ENCODE measurements at places on chromosomes 2 and 18. TPM values are rescaled to one million over a fixed set of nuclear protein-coding genes. Genes with fewer than 3 reads are reported as not detected.

Gene LDLRAD4
- total RNA-seq: 62.2 TPM

Gene HAAO
- total RNA-seq: 9.8 TPM

DNA sequence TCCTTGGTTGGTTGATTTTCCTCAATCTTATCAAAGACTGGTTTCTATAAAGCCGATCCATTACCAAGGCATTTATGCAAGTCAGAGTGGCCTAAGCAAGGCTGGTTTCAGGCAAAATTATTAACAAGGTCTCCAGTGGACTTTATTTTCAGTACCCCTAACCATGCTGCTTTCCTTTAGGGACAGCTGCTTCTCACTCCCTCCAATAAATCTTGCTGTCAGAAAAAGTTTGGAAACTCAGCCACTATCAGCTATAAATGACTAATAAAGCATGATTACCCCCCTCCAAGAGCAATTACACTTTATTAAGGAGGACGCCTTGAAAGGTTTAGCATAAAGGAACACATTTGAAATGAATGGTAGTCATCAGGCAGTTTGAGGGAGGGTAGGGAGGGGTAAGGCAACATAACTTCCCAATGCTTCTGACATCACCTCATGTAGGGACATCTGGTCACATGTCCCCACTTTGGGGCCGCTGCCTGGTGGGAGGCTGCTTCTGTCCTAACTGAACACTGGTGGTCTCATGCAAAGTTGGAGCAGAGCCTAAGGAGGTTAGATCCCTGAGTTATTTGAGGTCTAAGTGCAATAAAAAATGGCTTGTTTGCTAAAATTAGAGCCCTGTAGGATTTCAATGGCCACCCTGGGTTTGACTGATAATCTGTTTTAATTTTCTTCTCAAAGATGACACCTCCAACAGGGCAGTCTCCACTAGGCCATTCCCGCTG, 58.0 kb upstream of the TMEM178A start:
- no peak for DNase-seq

GRCh38 chr2:72983500-72984161, 66.3 kb downstream of the EMX1 start:
- DNase-seq: peak; percentile 71

Gene MC2R
- total RNA-seq: not detected

- DNase-seq: no peak
Observed at GRCh38 chr2:138059487-138060300, 95.4 kb downstream of the HNMT start.

Gene SLC4A5
- 2.4 TPM for total RNA-seq

DNA sequence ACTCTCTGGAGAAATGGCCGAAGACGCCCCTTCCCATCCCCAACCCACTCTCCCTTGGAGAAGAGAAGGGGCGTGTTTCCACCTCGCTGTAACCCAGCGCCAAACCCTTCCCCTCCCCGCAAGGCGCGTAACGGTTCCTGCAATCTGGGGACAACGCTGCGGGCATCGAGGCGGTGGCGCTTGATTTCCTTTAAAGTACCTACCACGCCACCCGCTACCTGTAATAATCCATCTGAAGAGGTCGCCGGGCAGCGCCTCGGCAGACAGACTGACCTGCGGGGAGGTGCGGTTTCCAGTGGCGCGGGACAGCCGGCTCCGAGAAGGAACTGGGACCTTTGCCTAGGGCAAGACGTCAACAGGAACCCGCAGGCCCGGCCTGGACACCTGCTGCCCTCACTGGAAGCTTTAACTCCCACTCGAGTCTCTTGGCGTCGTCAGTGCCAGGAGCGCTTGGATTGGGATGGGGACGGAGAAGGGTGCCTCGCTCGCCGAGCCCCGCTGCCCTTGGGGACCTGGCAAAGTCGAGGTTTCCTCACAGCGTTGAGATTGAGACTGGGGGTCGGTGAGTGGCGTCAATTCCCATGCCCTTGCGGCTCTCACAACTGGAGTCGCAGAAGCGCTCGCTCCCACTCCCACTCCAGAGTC, at the start of gene CYP1B1:
Gene CYP1B1 (minus strand): TSS at position 645 of the 645 bp plus-strand sequence. CDS start 763 bp downstream, outside the sequence.
- peak; percentile 80 for DNase-seq

DNA sequence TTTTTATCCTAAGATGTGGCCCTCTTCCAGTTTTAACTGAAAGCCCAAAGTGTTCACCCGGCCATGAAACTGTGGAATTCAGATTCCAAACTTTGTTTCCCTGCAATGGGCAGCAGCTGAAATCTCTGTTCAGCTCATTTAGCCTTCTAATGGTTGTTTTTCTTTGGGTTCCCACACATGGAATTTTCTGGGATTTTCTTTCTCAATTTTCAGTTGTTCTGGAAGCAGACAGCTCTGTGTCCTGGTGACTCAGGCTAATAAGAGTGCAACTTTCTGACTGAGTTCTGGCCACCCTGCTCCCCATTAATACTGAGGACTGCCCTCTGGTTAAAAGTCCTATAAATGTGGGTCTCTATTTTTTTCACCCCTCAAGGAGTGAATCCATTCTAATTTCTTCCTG, 78.5 kb downstream of the PMS1 start:
- no peak for DNase-seq

Gene ANKRD62
- not detected for total RNA-seq

Gene KIF1A
- total RNA-seq: 0.55 TPM

- DNase-seq: no peak
Observed at GRCh38 chr2:69090820-69091219, 77.8 kb downstream of the ANTXR1 start.

- DNase-seq: no peak
Observed at GRCh38 chr2:200852605-200853004, 11.9 kb downstream of the CLK1 start.

- no peak for DNase-seq
Observed at GRCh38 chr18:76982038-76982437, 150.5 kb downstream of the MBP start.

DNA sequence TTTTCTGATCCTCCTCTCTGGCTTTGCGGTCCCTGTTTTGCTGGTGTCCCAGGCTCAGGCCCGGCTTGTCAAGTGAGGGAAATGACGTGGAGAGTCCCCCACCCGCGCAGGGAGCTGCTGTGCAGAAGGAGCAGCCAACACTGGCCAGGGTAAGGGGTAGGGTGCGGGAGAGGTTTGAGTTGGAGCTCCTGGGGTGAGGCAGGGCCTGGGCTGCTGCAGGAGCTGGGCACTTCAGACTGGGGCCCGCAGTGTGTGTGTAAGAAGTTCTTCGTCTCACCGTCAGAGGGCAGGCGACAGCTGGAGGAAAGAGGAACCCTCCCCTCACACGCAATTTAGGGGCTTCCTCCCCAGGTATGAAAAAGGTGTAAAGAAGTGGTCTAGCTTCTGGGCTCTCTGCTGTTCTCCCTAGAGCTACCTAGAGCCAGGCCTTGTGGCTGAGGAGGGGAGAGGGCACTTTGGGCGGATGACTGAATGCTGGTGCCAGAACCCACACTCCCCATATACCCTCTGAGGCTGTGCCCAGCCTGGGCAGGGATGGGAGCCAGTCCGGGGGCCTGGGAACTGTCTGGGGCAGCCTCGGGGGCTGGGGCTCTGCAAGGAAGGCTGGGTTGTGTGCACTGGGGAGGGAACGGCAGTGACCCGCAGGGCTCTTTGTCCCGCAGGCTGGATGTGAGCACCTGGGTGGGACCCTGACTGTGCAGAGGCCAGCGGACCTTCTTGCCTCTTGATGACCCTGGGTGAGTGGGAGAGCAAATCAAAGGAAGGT, 11.8 kb downstream of the CELF4 start:
- peak; percentile 68 for DNase-seq

Gene HOXD1
- total RNA-seq: 1.4 TPM

GRCh38 chr2:121006743-121007489, 271.2 kb downstream of the GLI2 start:
- no peak for DNase-seq

- DNase-seq: no peak
Observed at GRCh38 chr2:137964066-137964858, at the start of gene HNMT. HNMT (plus strand) TSS chr2:137964473; CDS start chr2:137964492, 19 bp downstream.

GRCh38 chr2:72827966-72828646, 2.3 kb upstream of the EXOC6B start:
- no peak for DNase-seq

DNA sequence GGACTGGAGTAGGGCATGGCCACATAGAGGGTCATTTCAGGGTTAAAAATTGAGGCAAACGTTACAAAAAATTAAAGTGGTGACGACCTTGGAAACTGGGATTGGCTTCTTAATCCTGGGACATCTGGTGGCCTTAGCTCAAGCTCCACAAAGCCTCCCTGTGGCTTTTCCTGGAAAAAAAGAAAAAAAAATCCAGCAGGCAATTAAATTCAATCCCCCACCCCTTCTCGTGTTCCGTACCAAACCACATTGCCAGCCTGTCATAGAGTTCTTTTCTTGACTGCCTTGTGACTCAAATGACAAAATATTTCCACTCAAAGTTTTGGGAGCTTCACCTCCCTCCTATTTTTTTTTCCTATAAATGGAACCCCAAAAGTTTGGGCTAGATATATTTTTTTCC, 195.6 kb downstream of the HRH4 start:
- no peak for DNase-seq

DNA sequence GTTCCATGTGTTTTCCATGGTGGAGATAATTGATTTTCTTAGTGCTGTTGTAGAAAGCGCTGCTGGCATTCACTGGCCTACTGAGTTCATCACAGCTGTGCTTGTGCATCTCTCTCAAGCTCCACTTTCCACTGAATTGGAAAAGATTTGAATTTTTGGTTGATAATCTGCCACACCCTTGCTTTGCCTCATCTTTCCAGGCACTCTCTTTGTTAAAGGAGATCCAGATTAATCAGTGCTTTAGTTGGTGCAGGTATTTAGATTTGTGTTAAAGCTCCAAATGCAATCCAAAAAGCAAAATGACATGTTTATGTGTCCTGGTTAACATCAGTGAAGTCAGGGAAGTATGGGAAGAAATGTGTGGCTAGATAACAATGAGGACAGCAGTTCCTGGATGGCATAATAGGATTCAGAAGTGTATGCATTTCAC, 2.7 kb upstream of the COL3A1 start:
- no peak for DNase-seq

- no peak for DNase-seq
Observed at GRCh38 chr2:235774153-235774870, 280.5 kb downstream of the AGAP1 start.

Gene OSR1
- 0.32 TPM for total RNA-seq

Gene LINC00305
- not detected for total RNA-seq

DNA sequence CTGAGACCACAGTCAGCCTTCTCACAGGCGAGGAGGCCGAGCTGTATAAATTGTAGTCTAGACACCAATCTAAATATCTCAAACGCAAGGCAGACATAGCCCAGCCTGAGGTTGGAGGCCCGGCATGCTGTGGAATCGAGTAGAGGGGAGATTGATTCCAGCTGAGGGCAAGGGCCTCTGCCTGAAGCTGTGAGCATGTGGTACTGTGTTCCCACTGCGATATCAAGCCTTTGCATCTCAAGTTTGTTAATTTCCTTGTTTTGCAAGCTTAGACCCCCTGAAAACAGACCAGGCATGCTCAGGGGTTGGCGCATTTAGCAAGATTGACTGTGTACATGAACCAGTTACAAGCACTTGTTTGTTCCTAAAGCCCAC, 65.1 kb upstream of the FOSL2 start:
- DNase-seq: no peak

Gene GLI2
- total RNA-seq: 10.6 TPM

Gene SPDYA
- total RNA-seq: 0.60 TPM

DNA sequence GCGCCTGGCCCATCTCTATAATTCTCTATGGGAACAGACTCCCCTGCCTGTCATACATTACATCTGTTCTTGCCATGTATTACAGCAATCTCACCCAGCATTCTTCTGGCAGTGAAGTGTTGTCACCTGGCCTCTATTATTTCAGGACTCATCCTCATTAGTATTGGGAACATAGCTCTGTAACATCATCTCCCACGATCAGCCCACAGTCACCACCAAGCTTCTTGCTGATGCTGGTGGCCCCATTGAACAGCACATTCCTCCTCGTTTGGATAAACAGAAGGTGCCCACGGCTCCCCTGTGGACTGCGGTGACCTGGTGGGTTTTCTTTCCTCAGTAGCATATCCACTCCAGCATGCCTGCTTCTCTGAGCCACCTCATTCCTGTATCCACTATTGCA, 21.5 kb downstream of the CHCHD5 start:
- peak; percentile 46 for DNase-seq

DNA sequence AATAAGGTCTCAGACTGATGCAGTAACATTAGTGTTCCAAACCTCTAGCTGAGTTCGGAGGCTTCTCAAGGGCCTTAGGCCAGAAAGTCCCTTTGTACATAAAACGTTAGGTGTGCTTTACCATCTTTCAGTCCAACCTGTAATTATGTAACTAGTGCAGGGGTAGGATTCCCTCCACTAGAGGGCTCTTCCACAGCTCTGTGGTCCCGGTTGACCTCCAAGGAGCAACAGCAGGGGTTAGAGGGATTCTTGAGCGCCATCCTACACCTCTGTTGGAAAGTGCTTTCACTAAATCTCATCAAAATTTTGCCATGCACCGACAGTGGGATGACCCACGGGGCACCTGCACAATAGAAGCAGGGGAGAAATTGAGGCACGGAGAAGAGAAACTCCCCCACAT, 155.8 kb upstream of the LRP1B start:
- DNase-seq: no peak

Gene MBP
- total RNA-seq: 79.4 TPM

- DNase-seq: no peak
Observed at GRCh38 chr2:199956062-199956380, 639 bp downstream of the MAIP1 start.
